Stimulated activated CD4-positive, alpha-beta T cell treated with anti-CD3 and anti-CD28 coated beads, Interleukin-4, amount 100 ng/mL, for 4 hours (primary cell): ENCODE measurements at places on chromosomes 6 and 20.

GRCh38 chr6:143741480-143741879 is 63.7 kb downstream of the PHACTR2 start:
- DNase-seq, result no peak

DNA sequence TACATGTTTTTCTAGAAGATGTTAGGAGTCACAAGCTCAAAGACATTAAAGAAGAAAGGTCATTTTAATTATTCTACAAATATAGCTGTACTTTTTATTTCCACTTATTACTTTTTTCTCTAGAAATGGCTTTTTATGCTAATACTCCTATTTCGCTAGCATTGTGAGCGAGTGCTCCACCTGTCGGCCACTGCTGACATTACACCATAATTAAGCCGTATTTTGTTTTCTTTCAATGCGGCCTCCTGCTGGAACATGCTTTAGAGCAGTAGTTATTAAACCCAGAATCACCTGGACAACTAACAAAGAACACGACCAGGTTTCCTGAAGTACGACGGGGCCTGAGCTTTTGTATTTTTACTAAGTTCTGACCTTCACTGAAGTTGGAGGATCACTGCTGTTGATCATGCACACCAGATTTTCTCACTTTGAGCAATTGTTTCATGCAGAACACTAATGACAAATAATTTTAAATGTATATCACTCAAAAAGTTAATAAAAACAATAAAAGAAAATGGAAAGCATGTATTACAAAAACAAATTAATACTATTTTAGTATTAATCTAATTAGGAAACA is 74.1 kb upstream of the PAK5 start:
- DNase-seq, result peak; percentile 16

GRCh38 chr20:58133020-58133808 is 95.2 kb downstream of the ANKRD60 start:
- DNase-seq, result no peak

DNA sequence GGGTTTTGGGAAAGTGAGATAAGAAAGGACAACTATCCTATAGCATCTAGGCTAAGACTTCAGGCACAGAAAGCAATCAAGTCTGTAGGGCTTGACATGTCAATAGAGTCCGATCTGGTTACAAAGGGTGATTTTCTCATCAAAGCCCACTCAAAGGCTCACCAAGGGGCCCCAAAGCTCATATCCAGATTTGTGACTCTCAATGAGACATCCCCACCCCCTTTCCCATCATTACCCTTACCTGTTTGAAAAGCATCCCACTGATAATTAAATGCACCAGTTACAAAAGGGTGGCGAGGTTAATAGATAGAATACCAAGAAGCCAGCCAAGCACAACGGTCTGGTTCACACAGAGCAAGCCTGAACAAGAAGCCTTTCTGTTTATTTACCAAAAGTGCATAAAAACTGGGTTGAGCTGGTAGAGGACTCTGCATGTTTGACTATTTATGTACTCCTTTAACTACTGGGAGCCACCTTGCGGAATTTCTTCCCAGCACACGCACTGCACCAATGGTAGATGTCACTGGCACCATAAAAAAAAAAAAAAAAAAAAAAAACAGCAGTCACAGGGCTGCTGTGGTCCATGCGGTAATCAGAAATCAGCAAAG is 6.1 kb downstream of the JAG1 start:
- no peak for DNase-seq

GRCh38 chr20:63563225-63563935 is 9.4 kb downstream of the FNDC11 start:
- no peak for DNase-seq
